Type B pancreatic cell (in vitro differentiated cells): ENCODE measurements at places on chromosomes 12 and 14. TPM values are rescaled to one million over a fixed set of nuclear protein-coding genes. Genes with fewer than 3 reads are reported as not detected.

GNPNAT1 gene
- 23.7 and 26.6 TPM in 2 replicates for total RNA-seq

RASAL1 gene
- total RNA-seq = 0.58 and 2.7 TPM in 2 replicates

C12orf42 gene
- not detected in 2 replicates for total RNA-seq

IFI27 gene
- 12.6 and 15.5 TPM in 2 replicates for total RNA-seq

SPTB gene
- 3.8 and 5.0 TPM in 2 replicates for total RNA-seq

HNF1A gene
- total RNA-seq = 7.2 and 9.6 TPM in 2 replicates

OR6C2 gene
- not detected in 2 replicates for total RNA-seq
